ENCODE measurements at places on chromosomes 5 and 9.

- no peak for DNase-seq
Observed at GRCh38 chr5:635306-636055, 23.3 kb downstream of the CEP72 start.

DNA sequence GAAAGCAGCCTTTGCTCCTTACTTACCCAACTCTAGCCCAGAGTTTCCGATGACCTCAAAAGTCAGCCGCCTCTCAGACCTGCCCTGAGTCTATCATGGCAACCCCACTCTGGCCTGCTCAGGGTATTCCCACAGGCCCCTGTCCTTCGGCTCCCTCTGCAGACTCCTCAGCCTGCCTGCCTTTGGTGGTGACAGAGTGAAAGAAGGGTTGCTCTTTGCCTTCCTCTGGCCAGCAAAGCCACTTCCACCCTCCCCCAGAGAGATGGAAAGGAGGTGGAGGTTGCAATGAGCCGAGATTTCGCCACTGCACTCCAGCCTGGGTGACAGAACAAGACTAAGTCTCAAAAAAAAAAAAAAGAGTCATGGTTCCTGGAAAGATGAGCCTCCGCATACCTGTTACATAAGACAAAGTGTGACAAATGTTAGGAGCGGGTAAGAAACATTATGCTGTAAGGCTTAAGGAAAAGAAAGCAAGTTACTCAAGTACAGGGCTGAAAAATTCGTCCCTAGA is 2.3 kb upstream of the SMIM33 start:
- DNase-seq, result no peak

GRCh38 chr5:166117072-166118066 is 2174.1 kb upstream of the WWC1 start:
- DNase-seq, result no peak

- no peak for DNase-seq
Observed at GRCh38 chr9:19255821-19256220, 25.3 kb downstream of the DENND4C start.

DNA sequence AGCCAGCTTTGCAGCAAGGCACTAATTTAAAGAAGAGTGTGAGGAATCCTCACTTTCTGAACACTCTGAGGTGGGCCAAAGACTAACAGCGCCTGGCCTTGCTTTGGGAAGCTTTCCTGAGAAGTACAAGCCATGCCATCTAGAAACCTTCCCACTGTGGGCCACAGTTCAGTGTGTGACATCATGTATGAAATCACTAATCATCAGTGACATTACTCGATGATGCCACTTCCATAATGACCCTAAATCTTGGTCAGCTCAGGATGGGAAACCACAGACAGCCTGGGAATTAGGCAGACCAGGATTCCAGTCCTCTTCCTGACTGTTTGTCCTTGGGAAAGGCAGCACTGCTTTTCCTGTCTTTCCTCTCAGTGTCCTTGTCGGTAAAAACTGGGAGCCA is 54.2 kb upstream of the HSPA9 start:
- no peak for DNase-seq

DNA sequence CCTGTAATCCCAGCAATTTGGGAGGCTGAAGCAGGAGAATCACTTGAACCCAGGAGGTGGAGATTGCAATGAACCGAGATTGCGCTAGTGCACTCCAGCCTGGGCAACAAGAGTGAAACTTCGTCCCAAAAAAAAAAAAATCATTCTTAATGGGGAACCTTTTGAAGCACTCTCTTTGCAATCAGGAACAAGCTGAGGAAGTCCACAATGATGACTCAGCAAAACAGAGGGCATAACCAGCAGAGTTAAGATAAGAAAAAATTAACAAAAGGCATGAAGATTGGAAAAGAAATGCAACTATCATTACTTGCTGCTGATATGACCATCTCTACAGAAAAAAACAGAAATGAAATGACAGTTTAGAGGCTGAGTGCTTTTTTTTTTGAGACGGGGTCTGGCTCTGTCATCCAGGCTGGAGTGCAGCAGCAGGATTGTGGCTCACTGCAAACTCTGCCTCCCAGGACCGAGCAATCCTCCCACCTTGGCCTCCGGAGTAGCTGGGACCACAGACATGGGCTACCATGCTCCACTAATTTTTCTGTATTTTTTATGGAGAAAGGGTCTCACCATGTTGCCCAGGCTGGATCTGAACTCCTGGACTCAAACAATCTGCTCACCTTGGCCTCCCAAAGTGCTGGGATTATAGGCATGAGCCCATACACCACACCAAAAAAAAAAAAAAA is 88.0 kb downstream of the FNBP1 start:
- DNase-seq, result no peak

DNA sequence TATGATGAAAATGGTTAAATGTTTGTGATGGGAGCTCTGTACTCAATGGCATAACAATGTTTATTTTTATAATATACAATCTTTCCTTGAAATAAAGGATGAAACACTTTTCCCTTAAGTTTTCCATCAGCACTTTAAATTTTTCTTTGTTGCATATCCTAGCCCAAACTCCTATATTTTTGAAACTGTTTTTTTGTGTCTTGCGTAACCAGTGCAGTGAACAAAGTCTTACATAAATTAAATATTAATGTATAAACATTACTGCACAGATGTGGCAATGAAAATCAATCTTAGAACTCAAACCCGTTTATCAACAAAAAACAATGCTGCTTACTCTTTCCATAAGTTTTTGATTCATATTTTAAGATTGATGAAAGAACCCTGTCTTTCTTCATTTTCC is 34.1 kb upstream of the IL31RA start:
- DNase-seq, result no peak

GRCh38 chr5:40955313-40955712 is 46.0 kb downstream of the C7 start:
- DNase-seq, result no peak

DNA sequence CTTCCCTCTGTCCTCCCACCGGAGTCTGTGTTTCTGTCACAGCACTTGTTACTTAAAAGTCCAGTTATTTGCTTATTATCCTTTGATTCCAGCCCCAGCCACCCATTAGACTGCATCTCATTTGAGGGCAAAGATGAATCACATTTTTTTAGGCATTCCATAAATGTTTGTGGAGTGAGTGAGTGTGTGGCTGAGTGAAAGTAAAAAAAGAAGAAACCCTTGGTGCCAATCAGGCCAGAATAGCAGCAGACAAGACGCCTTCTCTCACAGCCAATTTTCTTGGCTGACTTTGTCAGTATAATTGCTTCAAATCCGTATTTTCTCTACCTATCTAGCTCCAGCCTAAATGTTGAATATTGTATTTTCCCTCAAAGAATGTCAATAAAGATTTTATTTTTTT is 613.0 kb upstream of the WWC1 start:
- DNase-seq, result no peak

DNA sequence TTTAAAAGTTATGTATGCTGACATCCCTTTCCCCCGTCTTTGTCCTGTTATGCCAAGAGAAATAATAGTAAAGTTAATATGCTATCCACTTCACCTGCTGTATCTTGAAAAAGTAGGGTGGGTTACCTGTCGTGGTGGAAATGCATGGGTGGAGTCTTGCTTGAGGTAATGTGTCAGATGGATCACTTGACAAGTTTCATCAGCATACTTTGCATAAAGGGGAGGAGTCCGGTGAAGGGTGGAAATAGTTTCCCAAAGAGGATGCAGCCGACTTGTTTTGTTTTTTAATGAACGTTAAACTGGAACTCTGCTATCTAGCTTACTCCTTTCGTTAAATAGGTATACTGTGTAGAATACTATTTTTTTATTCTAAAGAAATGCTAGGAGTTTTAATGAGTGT is 9.0 kb upstream of the DMRT3 start:
- DNase-seq, result no peak

DNA sequence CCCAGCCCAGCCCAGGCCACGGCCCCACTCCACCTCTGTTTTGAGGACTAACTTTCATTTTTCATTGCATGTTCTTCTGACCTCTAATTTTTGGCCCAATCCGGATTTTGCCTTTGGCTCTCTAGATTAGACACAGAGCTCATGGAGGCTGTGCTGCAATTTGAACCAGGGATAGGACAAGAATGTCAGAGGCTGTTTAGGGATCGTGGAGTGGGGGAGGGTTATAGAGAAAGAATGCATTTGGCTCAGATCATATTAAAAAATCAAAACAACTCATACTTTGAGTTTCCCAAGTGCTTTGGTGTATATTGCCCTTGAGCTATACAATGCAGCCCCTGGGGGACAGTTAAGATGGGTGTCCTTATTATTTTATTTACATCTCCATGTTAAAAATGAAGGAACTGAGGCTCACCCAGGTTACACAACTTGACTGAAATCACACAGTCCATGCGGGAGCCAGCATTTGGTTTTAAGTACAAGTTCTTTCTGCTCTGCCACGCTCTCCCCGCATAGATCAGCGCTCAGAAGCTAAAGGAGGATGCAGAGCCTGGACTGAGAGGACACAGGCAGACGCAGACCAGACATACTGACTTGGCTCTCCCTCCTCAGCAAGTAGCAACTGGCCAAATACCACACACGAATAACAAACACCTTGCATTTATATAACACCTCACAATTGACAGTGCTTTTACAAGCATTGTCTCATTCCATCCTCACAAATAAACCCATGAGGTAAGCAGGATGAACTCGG is 126.4 kb upstream of the RAI14 start:
- DNase-seq, result no peak

GRCh38 chr9:113480612-113481011 is 17.1 kb downstream of the RGS3 start:
- DNase-seq, result no peak

GRCh38 chr5:142360607-142361120 is 35.8 kb upstream of the SPRY4 start:
- no peak for DNase-seq

DNA sequence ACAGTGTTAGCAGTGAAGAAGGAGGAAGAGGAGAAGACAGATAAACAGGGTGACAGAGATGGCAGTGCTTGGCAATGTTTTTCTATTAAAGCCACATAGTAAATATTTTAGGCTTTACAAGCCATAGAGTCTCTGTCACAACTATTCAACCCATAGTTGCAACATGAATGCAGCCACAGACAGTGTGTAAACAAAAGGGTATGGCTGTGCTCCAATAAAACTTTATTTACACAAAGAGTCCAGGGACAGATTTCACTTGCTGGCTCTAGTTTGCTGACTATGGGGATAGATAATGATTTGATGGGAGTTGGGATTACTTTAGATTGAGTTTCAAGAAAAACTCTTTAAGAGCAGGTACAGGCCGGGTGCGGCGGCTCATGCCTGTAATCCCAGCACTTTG is 224.8 kb upstream of the SEMA6A start:
- DNase-seq, result no peak

- no peak for DNase-seq
Observed at GRCh38 chr9:16371306-16371705, 499.2 kb downstream of the BNC2 start.

DNA sequence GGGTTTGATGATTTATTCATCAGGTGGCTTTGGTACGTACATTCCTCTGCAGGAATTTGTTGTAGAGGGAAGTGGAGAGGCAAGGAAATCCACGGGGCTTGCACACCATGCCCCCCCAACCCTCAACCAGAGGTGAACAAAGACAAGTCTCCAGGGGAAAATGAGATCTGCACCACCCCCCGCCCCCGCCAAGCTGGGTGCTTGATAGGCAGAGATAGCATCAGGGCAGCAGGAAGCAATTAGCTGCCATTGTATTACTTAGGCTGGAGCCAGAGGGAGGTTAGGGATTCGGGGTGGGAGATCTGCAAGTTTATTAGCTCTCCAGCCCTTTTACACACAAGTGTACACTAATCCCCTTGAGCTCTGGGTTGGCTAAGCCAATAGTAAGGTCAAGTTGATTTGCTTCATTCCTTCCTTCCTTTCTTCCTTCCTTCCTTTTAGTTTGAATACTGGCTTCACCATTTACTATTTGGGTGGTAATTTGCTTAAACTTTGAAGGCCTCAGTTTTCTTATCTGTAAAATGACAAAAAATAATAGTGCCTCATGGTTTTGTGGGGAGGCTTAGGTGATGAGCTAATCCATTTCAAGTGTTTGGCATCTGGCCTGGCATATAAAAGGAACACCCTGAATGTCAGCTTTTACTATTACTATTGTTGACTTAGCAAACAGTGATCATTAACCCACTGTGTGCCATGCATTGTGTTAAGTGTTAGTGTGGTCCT is 34.1 kb downstream of the SPRY4 start:
- no peak for DNase-seq

DNA sequence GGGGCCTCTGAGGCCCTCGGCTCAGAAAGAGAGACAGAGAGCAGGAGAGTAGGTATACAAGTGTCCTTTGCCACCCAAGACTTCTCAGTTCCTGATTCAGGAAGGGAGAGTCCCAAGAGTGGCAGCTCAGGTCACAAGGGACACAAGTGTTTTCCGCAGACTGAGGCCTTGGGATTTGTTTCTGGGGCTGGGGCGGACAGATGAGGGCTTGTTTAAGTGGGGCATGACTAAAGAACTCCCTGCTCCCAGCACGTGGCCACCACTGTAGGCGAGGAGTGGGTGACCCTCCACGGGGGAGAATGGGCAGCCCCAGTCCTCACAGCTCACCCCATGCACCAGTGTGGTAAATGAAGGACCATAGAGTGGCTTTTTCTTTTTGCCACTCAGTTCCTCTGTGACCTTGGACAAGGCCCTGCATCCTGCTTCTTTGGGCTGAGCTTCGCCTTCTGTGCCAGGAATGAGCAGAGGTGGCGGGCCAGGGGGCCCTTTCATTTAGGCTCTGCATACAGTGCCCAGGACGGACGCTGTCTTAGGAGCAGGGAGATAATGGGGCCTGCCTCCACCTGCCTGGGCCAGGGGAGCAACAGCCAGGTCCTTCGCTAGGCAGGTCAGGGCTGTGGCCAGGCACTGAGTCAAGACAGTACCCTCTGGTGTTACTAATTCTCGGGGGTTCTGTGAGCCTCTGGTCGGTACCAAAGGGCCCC is 50.8 kb downstream of the AMBP start:
- DNase-seq, result no peak

DNA sequence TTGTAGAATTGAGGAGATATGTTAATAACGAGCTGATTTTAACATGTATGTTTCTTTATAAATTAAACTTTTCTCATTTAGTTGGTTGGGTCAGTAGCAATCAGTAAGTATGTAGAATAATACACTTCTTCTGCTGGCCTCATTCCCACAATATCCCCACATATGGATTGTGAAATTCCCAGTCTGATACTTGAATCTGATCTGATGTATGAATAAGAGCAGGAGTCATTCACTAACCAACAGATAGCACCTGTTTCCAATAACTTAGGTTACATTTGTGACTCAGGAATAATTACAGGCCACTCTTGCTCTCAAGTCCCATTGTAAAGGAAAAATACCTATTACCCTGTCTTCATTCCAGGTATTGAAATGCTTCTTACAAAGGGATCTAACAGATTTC is 23.9 kb downstream of the SLC36A1 start:
- DNase-seq, result no peak

Data from GM20000 (cell line).